ENCODE measurements at places on chromosomes 12 and 14.

DNA sequence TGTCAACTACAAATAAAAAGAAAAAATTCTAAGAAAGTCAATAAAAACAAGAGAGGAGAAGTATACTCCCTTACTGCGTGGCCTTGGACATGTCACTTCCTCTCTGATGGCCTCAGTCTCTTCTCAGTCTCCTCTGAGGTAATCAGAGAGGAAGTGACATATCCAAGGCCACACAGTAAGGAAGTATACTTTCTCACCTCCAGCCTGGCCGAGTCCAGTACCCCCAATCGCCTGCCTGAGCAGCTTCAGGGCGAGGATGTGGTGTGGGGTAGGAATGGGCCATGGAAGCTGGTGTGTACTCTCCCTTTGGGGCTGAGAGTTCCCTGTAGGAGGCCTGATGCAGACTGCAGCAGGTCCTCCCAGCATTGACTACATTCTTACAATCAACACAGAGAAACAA, 15.8 kb downstream of the VDR start:
- H3K4me3 ChIP-seq, result no peak overlapping the region
- H3K36me3 ChIP-seq, result no peaks in the 10 kb centered on the region
- no peak overlapping the region for H3K27ac ChIP-seq
- H3K4me1 ChIP-seq, result peaks cover 3% of the 10 kb centered on the region

GRCh38 chr12:12157424-12157823, 86.7 kb downstream of the BCL2L14 start:
- H3K36me3 ChIP-seq, result no peaks in the 10 kb centered on the region
- H3K4me1 ChIP-seq, result peaks cover 4% of the 10 kb centered on the region
- H3K27ac ChIP-seq, result no peak overlapping the region
- H3K27me3 ChIP-seq, result no peaks in the 10 kb centered on the region
- DNase-seq, result no peak
- H3K4me3 ChIP-seq, result no peak overlapping the region

DNA sequence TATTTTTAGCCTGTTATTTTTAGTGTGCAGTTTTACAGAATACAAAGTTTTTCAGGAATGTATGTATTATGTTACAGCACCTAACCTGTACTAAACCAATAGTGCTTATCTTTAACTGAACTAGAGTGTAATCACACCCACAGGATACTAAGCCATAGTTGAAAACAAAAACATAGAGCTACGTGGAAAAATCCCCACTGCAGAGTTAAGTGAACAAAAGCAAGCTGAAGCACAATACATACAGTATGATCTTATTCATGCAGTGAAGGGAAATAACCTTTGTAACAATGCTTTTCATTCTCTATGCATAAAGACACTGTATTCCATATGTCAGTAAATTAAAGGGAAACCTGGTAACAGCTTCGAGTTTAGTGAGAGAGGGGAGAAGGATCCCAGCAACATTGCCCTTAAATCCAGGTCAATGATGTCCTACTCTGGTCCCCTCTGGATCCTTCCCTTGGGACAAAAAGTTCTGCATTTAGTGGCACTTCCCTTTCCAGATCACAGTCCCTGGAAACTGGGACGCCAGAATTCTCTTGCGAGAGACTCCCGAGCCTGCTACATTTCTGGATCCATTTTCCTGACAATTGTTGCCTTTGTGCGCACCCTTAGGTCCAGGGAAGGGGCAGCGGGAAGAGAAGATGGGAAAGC, 121.3 kb upstream of the CCND2 start:
- H3K4me3 ChIP-seq, result no peak overlapping the region
- DNase-seq, result no peak
- H3K4me1 ChIP-seq, result no peaks in the 10 kb centered on the region
- no peaks in the 10 kb centered on the region for H3K27me3 ChIP-seq
- H3K27ac ChIP-seq, result no peak overlapping the region

DNA sequence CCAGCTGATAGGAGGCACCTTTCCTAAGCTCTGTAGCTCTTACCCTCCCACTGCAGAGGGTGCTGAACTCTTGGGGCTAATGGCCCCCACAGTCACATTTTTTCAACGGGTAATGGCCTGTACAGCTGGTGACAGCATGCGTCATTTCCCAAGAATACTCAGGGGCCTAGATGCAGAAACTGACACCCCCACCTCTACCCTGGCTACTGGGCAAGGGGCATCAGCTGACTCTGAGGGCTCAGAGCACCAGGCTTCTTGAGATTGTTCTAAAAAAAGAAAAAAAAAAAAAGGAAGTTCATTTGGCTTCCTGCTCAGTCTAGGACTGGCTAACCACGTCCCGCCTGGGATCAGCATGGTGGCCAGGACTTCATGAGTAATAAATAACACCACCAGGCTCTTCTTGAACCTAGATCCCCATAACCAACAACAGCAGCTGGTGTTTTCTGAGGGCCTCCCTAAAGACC, 35.2 kb downstream of the ZFP36L1 start:
- no peaks in the 10 kb centered on the region for H3K27me3 ChIP-seq
- no peaks in the 10 kb centered on the region for H3K36me3 ChIP-seq
- H3K4me3 ChIP-seq, result no peak overlapping the region
- no peaks in the 10 kb centered on the region for H3K4me1 ChIP-seq
- no peak for DNase-seq

DNA sequence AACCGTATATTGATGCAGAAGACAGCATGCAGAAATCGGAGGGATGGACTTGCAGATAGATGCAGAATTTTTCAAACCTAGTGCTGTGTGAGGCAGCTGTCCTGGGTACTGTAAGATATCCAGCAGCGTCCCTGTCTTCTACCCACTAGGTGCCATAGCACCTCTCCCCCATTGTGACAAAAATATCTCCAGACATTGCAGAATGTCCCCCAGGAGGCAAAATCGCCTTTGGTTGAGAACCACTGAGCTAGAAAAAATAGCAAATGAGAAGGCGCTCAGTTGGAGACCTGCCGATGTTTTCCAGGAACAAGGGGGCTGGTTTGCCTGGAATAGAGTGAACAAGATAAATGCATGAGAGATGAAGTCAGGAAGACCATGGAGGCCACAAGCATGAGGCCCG, 67.9 kb upstream of the TMEM132D start:
- H3K36me3 ChIP-seq, result no peaks in the 10 kb centered on the region
- no peak overlapping the region for H3K4me3 ChIP-seq
- no peak overlapping the region for H3K27ac ChIP-seq
- no peaks in the 10 kb centered on the region for H3K4me1 ChIP-seq
- no peak for DNase-seq

DNA sequence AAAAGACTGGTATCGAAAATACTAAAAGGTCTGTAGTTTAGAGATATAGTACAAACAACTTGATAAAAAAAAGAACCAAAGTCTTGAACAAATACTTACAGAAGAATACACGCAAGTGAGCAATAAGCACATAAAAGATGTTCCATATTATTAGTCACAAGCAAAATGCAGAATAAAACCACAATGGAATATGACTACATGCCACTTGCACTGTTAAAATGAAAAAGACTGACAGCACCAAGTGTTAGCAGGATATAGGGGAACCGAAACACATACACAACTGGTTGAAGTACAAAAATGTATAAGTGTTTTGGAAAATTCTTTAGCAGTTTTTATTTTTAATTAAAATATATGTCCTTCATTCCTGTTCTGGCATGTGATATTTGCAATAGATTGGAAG, 3.6 kb downstream of the CLEC2A start:
- no peaks in the 10 kb centered on the region for H3K36me3 ChIP-seq
- H3K27ac ChIP-seq, result no peak overlapping the region
- no peaks in the 10 kb centered on the region for H3K4me1 ChIP-seq
- no peak overlapping the region for H3K4me3 ChIP-seq

DNA sequence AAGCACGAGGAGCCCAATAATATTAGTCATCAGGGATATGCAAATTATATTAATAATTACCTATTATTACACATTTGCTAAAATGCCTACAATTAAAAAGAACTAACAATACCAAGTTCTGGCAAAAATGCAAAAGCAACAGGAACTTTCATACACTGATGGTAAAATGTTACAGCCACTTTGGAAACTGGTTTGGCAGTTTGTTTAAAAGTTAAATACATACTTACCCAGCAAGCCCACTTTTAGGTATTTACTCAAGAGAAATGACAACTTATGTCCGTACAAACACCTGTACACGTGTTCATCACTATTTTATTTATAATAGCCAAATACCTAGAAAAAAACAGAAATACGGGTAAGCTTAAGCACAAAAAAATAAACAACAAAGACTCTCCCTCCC, 17.0 kb downstream of the WDR89 start:
- H3K4me3 ChIP-seq, result no peak overlapping the region
- no peaks in the 10 kb centered on the region for H3K36me3 ChIP-seq
- H3K27me3 ChIP-seq, result no peaks in the 10 kb centered on the region
- no peak for DNase-seq

GRCh38 chr14:91366749-91367148, 50.9 kb downstream of the CCDC88C start:
- H3K27ac ChIP-seq, result peak overlapping the region; percentile 68
- no peaks in the 10 kb centered on the region for H3K27me3 ChIP-seq
- no peak overlapping the region for H3K4me3 ChIP-seq
- no peaks in the 10 kb centered on the region for H3K36me3 ChIP-seq
- no peaks in the 10 kb centered on the region for H3K4me1 ChIP-seq

All from breast epithelium (tissue), 4 donors.